NCI-H1436 treated with DMSO at 0.1 percent for 48 hours (cell line): ENCODE measurements at places on chromosomes 11 and 22.

DNA sequence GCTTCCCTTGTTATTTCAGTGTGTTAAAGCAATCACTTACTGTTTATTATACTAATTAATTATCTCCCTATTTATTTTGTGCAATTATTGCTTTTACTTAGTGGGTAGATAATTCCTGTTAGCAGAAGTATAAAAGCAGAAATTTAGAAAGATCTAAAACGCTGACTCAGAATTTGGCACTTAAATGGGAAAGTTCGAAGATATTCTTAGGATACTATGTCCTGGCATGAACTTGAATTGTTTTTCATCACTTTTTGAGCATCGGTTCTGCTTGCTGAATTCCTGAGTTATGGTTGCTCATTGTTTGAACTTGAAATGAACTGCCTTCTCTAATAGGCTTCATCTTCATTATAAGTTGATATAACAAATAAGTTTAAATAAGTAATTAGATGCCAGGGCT lies 325.4 kb downstream of the JRKL start:
- no peak for DNase-seq

DNA sequence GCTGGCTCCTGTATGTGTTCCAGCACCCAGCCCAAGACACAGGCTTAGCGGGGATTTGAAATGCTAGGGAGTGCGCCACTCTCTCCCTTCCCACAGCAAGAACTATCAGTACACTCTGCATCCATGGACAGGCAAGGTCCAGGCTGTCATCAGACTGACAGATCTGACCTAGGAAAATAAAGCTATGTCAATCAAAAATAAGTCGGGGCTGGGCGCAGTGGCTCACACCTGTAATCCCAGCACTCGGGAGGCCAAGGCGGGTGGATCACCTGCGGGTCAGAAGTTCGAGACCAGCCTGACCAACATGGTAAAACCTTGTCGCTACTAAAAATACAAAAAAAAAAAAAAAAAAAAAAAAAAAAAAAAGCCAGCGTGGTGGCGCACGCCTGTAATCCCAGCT lies 1.7 kb upstream of the MOV10L1 start:
- DNase-seq: no peak

DNA sequence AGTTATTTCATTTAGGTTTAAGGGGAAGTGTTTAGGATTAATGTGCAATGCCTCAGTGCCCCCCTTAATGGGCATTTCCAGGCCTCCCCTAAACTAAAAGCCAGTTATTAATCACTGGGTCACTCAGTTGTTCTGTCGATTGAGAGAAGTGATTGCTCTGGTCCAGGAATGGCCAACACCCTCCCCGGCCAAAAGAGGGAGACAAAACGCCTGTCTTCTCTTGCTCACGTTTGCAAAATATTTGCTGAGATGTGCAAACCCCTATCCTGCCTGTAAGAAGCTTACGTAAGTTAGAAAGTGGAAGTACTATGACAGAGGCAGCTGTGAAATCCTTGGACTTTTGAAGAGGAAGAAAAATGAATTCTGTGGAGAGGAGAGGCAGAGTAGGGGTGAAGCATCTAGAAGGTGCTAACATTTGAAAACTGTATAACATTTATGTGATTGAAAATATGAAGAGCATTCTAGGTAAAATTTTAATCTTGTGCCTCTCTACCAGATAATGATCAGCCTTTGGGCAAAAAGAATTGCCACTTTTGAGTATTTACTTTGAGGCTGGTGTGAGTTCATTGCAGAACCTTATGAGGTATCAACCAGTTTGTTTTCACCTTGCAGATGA lies 37.7 kb downstream of the NTM start:
- no peak for DNase-seq

GRCh38 chr11:3674189-3674588 lies 3.0 kb upstream of the CHRNA10 start:
- no peak for DNase-seq

DNA sequence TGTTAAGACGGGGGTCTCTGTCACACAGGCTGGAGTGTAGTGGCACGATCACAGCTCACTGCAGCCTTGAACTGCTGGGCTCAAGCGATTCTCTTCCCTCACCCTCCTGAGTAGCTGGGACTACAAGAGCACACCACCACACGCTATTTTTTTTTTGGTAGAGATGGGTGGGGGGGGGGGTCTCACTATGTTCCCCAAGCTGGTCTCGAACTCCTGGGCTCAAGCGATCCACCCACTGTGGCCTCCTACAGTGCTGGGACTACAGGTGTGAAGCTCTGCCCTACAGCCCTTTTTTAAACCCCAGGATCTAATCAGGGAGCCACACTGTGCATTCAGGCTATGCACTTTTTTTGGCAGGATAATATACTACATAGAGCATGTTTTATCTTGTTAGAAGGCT lies 1.4 kb upstream of the DHCR7 start:
- no peak for DNase-seq

DNA sequence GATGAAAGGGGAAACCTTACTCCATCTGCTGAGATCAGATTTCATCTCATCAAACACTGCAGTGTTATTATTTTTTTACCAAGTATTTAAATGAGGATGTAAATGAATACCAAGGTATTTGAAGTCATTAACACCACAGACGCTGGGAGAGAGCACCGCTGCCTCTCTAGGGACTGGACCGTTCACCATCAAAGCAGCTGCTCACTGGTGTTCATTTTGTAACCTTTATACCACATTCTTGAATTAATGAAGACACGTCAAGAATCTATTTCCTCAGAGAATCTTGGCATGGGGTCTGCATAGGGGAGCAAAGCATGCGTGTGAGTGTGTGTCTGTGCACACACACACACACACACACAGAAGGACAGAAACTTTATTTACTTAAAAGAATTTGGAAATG lies 15.6 kb downstream of the SIAE start:
- DNase-seq: no peak

- no peak for DNase-seq
Measured at GRCh38 chr11:116276051-116277044, 496.4 kb downstream of the BUD13 start.

DNA sequence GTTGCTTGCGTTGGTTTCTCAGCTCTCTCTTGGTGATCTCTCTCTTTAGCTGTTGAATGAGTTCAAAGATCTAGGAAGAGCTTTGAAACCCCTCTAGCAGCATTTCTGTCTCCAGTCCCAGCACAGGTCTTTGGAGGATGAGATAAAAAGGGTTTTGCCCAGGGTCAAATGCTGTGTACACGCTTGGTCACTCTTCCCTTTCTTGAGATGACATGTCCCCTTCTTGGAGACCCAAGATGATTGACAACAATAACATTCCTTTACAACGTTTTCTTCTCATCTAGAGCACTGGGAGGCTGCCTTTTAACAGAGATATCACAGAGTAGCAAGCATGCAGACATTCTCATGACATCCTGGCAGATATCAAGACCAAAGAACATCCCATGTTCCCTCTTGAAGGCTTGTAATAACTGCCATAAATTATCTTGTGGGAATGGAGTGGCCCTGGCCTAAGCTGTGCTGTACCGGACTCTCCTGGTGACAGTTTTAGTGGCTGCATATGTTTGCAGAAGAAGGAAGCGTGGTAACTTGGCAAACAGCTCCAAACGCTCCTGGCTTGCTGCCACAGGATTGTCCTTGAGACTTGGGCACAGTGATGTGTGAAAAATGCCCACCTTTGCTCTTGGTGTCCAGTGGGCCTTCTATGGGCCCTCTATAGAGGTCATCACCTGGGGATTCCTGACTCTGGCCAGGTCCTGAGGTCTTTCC lies 107.8 kb downstream of the PTPRJ start:
- no peak for DNase-seq
